ENCODE measurements at places on chromosomes 7 and 10.

DNA sequence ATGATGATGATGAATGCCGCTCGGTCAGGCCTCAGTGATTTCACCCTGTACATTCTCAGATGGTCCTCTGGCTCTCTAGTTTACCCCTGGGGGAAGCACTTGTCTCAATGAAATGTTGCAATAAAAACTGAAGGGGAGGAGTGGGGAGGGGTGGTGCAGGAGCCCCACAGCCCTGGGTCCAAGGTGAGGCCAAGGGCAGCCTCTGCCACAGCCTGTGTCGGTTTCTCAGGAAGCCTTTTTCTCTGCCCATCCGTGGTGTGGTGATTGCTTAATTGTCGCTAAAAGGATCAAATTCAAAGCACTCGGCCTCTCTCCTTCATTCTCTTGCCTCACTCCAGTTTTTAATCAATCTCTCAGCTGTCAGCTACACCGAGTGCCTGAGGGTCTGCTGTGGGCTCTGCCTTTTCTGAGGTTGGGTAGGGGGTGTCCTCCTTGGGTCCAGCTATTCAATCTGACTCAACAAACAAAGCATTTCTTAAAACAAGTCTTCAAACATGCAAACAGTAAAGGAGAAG, 39.1 kb upstream of the HSPA12A start:
- no peak for DNase-seq

GRCh38 chr10:30456266-30456665, 22.3 kb downstream of the MAP3K8 start:
- no peak for DNase-seq

DNA sequence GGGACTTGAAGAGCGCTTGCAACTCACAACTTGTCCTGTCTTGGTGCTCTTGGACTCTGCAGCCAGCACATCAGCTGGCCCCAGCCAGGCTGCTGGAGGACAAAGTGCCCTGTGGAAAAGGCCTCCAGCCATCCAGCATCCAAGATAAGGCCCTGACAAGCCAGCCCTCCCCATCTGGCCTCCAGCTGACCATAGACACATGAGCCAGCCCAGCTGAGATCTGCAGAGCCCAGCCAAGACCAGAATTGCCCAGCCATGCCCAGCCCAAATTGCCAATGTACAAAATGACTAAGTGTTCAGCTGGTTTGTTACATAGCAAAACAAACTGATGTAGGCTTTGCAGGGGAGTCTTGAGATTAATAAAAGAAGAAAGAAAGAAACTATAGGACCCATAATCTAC, 36.0 kb upstream of the FRMD4A start:
- no peak for DNase-seq

GRCh38 chr7:155984028-155984580, 171.8 kb upstream of the SHH start:
- no peak for DNase-seq

DNA sequence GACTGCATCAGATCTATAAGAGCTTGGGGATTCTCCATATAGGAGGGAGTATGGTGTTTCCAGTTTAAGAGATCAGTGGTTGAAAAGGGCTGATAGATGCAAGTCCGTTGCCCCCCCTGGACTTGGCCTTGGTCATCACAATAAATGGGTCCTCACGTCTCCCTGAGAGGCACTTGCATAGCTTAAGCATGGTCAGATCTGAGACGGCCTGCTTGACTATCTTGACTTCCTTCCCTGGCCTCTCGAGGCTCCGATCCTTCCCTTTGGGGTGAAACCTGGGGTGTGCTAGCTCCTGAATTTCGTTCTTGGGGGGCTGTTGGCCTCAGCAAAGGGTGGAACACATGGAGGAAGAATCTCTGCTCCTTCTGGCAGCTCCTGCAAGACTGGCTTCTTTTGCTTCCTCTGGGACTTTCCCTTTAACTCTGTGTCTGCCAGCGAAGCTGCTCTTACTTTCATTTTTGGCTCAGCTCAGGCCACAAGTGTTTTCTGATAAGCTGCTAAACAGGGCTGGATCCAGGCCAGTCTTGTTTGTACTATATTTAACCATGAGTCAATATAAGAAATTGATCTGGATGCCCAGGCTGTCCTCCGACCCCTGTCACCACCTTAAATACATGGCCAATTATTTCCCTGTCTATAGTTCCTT, 11.2 kb upstream of the ZNF485 start:
- peak; percentile 50 for DNase-seq

DNA sequence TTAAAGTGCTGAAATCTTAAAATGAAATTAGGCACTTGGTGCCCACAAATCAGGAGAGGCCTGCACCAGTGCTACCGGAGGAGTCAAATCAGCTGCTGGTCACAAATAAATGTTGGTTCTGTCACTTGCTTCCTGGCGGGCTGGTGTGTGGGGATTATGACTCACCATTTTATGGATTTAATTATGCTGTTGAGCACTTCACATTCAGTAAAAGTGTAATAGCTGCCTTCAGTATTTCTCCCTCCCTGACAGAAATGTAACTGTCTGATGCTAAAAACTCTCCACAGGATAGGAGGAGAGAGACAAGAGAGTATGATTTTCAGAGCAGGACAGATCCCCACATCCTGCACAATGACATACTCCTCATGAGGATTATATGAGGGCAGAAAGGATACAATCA, 186.0 kb downstream of the JAZF1 start:
- peak; percentile 66 for DNase-seq
